SW480 (cell line): ENCODE measurements at places on chromosomes 6 and 20.

DNA sequence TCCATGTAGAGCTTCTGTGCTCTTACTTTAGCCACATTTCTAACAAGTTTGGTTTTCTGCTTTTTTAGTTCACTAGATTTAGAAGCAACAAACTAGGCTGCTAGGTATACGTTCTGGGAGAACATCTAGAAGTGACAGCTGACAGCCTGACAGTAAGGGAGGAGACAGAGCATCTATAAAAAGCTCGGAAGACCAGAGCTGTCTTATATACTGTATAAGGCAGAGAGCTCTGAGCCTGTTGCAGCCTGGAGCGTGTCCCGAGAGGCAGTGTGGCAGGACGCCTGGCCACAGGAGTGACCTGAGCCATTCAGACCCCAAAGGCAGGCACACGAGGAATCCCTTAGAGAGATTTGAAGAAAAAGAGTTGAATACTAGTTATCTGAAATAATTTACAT, 24.6 kb downstream of the PPP1R14C start:
- no peak for DNase-seq

DNA sequence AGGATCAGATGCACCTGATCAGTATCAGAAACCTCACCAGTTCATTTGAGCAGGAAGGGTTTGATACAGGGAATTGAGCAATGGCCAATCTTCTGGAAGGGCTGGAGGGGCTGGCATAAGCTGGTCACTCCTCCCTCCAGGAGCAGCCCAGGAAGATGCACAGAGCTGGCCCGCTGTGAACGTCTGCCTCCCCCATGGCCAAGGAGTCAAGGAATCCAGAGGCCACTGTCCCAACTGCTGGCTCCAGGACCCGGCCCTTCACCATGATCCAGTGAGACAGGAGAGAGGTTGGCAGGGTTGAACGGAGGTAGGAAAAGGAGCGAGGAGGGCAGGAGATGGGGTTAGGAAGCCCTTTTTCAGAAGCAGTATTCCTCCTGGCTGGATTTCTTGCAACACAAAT, 113.9 kb upstream of the CST7 start:
- DNase-seq: no peak

GRCh38 chr6:2810092-2810671, 31.5 kb downstream of the SERPINB1 start:
- DNase-seq: peak; percentile 84

- DNase-seq: no peak
Measured at GRCh38 chr6:38784506-38785235, 69.6 kb downstream of the DNAH8 start.

- peak; percentile 20 for DNase-seq
Measured at GRCh38 chr20:56289652-56290051, 41.1 kb downstream of the MC3R start.

GRCh38 chr6:145009711-145010110, 724.6 kb downstream of the UTRN start:
- DNase-seq: no peak

- DNase-seq: no peak
Measured at GRCh38 chr20:4300921-4301320, 285.6 kb upstream of the RNF24 start.
